ENCODE measurements at places on chromosomes 7 and 10.

GRCh38 chr7:33232632-33233145 lies 103.3 kb downstream of the BBS9 start:
- DNase-seq: no peak

- no peak for DNase-seq
These were observed 11.1 kb downstream of the DPY19L1 start for GRCh38 chr7:35026150-35026549.

DNA sequence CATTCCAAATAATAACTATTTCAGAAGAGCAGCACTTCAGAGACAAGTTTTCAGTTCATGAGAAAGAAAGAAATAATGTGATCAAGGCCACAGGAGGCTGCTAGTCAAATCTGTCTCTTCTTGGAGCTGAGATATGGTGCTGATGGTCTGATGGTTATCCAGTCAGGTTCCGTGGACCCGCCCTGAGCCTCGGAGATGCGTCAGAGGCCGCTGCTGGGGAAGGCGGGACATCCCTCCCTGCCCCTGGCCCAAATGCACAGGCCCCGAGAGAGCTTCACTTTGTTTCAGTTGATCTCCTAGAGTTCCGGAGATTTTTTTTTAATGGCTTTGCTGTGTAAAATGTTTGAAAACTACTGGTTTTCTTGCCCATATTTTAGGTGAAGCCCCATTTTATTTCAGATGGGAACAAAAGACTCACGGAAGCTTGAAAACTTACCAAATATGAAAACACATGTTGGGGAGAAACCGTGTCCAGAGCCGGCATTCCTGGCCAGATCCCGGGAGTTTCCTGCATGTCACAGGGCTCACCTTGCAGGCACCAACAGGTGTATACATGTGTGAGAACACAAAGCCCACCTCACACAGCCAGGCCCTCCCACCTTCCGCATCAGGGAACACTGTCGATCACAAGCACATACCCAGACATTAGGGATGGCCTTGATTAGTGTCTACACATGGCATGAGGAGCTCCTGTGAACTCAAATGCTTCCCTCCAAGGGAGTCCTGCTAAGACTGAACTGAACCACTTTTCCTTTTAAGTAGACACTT lies 499.0 kb downstream of the TCERG1L start:
- no peak for DNase-seq

DNA sequence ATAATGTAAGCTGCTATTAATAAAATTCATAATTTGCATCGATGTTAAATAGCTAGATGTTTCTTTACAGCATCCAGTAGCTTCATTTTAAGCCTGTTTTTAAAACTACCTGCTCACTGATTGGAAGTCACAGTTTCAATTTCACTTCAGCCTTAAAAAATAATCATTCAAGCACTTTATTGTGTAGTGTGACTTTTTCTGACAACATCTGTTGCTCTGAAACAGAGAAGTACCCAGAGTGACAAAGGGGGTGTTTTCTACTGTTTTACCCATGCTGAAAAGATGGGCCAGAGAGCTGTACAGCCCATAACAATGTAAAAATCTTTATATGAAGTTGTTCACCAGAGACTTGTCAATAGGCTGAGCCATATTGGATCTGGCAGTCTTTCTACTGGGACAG lies 437.2 kb downstream of the MDFIC start:
- DNase-seq: no peak

GRCh38 chr7:158239290-158239981 lies 348.2 kb downstream of the PTPRN2 start:
- DNase-seq: no peak

DNA sequence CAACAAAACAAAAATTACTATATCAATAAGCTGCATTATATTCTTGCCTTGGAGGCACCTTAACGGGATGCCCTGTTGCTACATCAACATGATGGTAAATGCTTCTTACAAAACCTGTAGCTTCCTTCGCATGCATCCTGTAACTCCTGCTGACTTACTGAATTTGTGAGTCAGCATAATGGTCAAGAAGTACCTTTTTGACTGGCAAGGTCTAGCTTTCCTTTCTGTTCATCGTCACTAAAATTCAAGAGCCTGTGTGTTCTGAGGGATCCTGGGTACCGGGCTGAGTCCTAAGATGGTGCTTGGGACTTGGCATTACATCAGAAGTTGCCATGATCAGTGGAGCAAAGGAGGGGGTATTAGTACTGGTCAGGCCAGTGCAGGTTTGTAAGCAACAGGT lies 4.9 kb downstream of the PFKFB3 start:
- DNase-seq: no peak

GRCh38 chr7:23467806-23468525 lies 2.3 kb downstream of the IGF2BP3 start:
- no peak for DNase-seq

GRCh38 chr7:100221231-100221718 lies 1.5 kb downstream of the PVRIG start:
- peak; percentile 78 for DNase-seq

DNA sequence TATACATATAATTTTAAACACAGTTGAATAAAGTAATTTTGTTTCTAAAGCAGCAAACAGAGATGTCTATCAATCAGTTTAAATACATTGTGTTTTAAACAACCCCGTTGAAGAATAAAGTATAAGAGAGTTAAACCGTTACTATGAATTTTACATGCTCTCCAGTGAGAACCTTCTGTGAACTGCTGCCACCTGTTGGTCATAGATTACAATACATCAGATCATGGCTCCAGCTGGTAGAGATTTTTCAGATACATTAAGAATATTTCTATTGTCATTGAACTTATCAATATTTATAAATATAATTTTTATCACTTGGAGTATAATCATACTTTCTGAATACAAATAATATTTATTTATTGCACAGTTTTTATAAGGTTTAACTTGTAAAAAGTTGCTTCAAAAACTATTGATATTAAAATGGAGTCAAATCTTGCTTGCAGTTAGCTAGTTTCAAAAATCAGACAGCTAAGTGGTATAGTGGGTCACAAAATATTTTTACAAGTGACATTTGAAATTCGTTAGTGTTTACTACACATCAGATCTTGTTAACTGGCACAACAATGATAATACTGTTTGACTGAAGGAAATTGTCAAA lies 561.2 kb upstream of the PHF14 start:
- DNase-seq: no peak

DNA sequence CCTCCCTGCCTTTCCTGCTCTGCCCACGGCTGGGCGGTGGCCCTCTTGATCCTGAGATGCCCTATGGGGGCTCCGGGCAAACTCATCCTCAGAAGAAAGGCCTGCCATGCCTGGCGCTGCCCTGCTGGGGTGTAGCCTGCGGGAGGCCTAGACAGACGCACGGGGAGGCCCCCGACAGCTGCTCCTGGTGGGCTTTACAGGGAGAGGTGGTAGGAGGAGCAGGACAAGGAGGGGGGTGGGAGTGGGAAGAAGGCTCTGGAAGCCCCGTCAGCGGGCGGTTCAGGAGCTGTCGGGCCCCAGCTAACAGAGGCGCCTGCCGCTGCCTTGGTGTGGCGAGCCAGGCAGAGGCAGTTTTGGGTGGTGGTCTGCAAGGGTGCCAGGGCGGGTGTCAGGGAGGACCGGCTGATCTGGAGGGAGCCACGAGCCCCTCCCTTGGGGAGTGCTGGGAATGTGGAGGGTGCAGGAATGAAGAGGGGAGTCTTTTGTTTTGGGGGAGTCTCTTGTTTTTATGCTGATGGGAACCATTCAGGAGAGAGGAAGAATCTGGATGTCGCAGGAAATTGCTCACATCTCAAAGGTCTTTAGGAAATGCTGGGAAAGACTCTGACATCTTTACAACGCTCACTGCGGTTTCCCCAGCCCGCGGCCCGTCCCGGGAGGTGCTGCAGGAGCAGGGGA lies 63.5 kb downstream of the CFAP46 start:
- no peak for DNase-seq

- DNase-seq: no peak
These were observed 21.7 kb downstream of the RNF32 start for GRCh38 chr7:156662277-156662676.

DNA sequence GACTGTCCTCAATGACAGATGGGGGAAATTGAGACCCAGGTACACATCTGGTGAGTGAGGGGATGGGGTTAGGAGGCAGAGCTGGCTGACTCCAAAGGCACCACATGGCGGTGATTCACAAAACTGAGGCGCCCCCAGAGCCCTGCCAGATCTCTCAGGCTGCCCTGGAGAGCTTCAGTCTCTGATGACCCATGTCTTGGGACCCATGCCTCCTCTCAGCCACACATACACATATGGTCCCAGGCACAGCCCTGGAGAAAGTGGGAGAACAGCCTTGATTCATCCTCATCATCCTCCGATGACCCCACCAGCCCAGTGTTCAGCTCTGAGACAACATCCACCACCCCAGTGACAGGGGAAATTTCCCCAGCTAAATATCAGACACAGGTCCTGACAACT lies 426.0 kb downstream of the RPS24 start:
- no peak for DNase-seq

- DNase-seq: no peak
These were observed 105.7 kb downstream of the ST8SIA6 start for GRCh38 chr10:17348501-17349349.

DNA sequence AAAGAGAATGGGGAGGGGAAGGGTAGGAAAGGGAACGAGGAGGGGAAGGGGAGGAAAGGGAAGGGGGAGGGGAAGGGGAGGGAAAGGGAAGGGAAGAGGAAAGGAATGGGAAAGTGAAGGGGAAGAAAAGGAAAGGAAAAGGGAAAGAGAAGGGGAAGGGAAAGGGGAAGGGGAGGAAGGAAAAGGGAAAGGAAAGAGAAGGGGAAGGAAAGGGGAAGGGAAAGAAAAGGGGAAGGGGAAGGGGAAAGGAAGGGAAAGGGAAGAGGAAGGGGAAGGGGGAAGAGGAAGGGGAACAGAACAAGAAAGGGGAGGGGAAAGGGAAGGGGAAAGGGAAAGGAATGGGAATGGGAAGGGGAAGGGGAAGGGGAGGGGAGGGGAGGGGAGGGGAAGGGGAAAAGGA lies 352.1 kb downstream of the PARD3 start:
- DNase-seq: no peak

- no peak for DNase-seq
These were observed 41.5 kb downstream of the ASB4 start for GRCh38 chr7:95527033-95527775.

GRCh38 chr7:30474893-30475292 lies 3.7 kb downstream of the NOD1 start:
- DNase-seq: no peak

- no peak for DNase-seq
These were observed 291.3 kb downstream of the REEP3 start for GRCh38 chr10:63812501-63812900.

DNA sequence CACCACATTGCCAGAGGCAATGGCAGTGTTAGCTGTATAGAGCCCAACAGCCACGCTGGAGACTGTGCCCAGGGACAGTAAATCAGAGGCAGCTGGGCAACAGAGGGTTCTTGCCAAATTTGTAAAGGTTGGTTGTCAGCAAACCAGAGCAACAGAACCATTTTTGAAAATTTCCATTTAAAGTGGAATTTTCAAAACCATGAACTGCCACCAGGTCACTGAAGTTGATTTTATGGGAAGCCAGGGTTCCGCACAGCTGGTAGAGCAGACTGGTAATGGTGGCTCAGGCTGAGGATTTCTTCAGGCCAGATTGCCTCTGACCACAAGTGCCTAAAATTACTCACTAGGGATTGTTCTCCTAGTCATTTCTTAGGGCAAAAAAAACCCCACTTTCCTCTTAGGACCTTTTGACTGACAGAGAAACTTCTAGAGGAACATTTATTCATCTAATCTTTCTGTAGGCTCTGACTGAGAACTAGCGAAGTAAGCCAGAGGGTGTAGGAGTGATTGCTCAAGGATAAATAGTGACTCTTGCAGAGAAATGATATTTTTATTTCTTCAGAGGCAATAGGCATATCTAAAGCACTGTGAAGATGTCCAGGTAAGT lies 342.4 kb downstream of the BBS9 start:
- no peak for DNase-seq

DNA sequence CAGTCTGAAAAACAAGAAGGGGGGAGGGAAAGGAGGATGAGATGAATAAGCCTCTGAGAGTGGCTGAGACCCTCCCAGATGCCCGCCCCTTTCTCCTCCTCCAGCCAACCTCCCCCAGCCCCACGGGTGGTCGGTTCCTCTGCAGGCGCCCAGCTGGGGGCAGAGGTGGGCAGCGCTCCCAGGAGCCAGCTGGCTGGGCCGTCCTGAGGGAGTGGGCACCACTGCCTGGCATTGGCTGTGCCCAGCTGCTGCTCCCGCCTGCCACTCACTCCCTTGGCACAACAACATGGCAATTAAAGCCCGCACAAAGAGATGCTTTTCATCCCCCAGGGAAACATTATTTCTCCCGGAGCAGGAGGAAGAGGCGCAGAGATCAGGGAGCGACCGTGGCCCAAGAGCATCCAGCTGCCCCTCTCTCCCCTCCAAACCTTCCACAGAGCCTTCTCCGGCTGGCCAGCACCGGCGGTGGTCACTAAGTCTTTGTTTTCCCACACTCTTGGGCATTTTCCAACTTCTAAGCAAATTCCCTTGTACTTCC lies 107.2 kb downstream of the SPDYE5 start:
- no peak for DNase-seq

- DNase-seq: no peak
These were observed 6.7 kb downstream of the KCNH2 start for GRCh38 chr7:150971242-150972022.

- no peak for DNase-seq
These were observed 343.7 kb upstream of the SEMA3A start for GRCh38 chr7:84538268-84538667.

DNA sequence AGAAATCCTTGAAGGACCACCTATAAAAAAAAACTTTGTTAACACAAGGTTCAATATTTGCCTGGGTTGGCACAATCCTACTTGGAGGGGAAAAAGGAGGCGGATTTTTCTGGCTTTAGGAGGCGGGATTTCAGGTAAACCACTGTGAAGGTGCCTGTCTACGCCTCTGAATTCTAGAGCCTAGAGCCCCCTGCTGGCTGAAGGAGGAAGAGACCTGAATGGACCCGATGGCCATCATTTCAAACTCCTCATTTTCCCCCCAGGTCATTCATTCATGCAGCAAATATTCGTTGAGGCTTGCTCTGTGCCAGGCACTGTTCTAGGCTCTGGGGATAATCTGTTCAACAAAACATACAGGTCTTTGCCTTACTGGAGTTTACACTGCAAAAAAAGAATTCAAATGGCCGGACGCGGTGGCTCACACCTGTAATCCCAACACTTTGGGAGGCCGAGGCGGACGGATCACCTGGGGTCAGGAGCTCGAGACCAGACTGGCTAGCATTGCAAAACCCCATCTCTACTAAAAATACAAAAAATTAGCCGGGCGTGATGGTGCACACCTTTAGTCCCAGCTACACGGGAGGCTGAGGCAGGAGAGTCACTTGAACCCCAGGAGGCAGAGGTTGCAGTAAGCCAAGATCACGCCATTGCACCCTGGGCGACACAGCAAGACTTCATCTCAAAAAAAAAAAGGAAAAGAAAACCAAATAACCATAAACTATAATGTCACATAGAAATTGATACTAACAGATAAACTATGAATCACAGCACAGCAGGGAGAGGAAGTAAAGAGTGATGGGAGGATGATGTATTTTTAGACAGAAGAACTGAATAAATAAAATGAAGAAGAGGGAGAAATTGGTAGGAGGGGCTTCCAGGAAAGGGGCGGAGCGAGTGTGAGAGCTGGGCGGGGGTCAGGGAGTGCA lies 90.1 kb upstream of the NFE2L3 start:
- peak; percentile 51 for DNase-seq
